GM04504 (cell line): ENCODE measurements at places on chromosomes 2 and 18.
A peak's percentile ranks its signal among the peaks of the same experiment; 100 is the strongest.

DNA sequence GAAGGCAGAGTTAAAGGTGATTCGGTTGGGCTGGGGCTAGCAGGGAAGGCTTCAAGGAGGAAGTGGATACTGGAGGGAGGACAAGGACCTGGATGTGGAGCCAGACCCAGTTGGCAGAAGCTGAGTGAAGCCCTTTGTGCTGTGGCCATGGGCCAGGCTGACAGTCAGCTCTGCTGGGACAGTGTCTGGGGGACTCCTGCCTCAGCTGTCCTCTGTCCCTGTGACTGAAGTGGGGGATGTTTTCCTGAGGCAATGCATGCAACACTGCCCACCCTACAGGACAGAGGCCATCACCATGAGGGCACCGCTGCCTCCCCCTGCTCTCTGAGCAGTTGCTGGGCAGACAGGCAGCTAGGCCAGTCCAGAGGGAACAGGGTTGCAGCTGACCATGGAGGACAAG, 40.0 kb downstream of the ST8SIA5 start:
- DNase-seq = no peak

- no peak for DNase-seq
These were observed 34.8 kb downstream of the MYO3B start for GRCh38 chr2:170212625-170213280.

DNA sequence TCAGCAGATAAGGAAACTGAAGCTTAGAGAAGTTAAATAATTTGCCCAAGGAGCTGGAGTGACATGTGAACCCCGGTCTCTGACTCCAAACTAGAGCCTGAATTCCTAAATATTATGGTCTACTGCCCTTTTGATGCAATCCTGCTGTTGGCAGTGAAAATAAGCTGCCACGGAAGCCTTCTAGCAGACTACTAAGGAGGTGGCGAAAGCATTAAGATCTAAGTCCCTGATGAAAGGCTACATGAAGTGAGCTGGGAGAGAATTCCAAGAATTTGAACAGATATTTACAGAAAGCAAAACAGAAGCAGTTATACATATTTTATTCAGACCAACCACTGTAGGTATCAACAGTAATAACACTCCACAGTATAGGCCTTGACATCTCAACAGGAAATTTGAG, 28.1 kb downstream of the TRMT61B start:
- no peak for DNase-seq

DNA sequence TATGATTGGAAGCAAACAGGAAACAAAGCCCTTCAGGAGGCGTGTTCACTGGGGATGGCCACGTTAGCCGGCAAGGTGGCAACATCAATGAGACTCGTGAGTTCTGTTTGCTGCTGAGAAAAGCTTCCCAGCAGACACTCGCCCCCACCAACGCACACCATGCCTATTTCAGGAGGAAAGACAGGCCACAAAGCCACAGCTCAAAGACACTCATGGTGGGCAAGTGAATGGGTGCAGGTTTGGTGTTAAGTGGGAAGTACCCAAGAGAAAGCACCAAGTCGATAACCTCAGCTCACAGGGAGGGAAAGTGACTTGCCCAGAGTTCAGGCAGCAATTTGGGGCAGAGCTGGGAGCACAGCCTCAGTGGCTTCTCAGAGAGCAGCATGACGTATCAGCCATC, 10.5 kb upstream of the MTERF4 start:
- no peak for DNase-seq

- peak; percentile 68 for DNase-seq
These were observed 157.0 kb downstream of the LDLRAD4 start for GRCh38 chr18:13375302-13376255.

DNA sequence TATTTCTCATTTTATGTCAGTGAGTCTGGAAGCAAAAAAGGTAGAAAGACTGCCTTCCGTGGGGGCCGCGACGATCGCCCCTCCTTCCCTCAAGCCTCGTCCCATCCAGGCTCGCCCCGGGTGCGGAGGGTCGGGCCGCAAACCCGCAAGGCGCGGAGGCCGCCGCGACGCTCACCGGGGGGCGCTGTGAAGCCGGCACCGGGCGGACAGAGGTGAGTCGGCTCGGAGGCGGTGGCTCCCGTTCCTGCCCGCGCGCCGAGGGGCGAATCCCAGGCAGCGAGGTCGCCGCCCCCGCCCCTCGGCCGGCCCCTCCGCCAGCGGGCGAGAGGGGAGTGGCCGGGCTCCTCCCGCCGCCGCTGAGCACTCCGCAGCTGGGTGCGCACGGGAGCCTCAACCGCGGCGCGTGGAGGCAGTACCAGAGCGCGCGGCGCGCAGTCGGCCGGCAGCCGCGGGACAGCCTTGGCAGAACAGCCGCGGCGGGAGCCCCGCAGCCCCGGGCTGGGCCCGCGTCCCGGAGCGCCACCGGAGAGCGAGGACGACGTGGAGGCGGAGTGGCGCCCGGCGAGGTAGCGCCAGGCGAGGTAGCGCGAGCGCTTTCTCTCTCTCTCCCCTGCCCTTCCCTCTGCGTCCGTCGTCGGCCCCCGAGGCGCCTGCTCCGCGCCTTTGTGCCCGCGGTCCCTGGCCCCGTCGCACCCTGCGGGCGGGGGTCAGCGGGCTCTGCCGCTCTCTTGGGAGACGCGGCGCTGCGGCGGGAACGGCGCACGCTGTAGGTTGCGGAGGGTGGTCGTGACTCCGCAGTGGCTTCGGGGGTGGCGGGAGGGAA, at the start of gene MYO1B:
Gene MYO1B (plus strand): TSS at position 359 of the 823 bp plus-strand sequence. CDS start 31,492 bp downstream, outside the sequence.
- DNase-seq = peak; percentile 69

DNA sequence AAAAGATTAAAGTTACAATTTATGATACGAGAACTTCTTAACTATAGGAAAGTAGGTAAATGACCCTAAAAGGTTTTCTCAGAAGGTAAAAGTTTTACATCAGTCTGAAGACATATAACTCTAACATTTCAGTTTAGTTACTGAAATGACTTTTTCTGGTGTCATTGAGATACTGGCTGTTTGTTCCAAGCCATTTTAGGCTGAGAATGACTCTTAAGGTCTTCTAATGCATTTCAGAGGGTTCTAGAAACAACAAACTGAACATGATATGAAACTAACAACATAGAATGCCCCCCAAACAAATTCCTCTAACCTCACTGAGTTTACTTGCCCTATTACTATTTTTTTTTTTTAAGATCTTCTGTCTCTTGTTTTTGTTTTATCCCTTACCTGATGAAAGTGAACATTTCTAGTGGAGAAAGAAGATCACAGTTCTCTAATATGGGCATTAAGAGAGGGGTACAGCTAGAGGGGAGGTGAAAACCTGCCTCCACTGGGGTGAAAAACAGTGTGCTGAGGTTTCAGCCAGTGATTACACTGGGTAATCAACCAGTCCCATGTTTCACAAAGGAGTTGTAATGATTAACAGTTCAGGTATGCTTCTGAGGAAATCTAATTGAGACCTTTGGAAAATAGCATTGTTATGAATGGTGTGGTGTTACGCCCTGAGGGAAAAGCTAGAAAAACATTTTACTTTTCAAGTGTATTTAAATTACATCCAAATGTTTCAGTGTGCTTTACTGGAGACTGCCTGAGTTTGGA, 11.2 kb downstream of the NABP1 start:
- peak; percentile 76 for DNase-seq
